ENCODE measurements at places on chromosomes 2 and 18.

DNA sequence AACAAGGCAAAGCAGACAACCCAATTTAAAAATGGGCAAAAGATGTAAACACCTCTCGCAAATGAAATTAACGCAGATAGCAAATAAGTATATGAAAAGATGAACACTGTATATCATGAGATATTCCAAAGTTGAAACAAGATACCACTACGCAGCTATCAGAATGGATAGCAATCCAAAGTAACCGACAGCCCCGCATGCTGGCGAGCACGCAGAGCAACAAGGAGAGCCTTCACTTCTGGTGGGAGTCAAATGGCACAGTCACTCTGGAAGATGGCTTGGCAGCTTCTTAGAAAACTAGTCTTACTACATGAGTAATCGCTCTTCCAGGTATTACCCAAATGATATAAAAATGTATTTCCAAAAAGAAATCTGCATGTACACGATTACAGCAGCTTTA is 1.4 kb downstream of the NDUFA10 start:
- DNase-seq = no peak

- DNase-seq = no peak
These were observed 288.6 kb downstream of the EN1 start for GRCh38 chr2:118558846-118559245.

- no peak for DNase-seq
These were observed 11.2 kb downstream of the CFAP210 start for GRCh38 chr2:169683054-169683424.

DNA sequence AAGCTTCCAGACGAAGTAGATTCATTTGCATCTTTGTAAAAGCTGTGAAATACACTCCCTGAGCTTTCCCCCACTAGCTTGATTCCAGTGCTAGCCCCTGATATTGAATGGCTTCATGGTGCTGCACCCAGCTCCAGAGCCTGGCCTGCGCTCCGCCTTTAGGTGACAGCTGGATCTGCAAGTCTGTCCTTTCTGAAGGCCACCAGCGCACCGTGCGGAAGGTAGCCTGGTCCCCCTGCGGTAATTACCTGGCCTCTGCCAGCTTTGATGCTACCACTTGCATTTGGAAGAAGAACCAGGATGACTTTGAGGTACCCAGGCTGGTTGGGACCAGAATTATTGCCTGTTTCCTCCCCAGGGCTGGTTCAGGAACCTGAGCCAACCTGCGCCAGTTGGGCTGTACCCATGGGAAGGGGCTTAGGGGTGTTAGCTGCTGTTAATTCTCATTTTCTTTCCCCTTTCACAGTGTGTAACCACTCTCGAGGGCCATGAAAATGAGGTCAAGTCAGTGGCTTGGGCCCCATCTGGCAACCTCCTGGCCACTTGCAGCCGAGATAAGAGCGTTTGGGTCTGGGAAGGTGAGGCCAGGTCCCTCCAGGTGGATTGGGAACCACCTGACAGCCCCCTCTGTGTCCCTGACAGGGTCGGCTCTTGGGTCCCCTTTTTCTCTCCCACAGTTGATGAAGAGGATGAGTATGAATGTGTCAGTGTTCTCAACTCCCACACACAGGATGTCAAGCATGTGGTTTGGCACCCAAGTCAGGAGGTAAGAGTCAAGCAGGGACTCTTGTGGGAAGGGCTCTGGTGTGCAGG is 1.3 kb downstream of the CIAO1 start:
- DNase-seq = peak; percentile 45

GRCh38 chr2:9897331-9897737 is 54.1 kb downstream of the TAF1B start:
- peak; percentile 18 for DNase-seq

- no peak for DNase-seq
These were observed 64.0 kb downstream of the MBP start for GRCh38 chr18:77068321-77069312.

DNA sequence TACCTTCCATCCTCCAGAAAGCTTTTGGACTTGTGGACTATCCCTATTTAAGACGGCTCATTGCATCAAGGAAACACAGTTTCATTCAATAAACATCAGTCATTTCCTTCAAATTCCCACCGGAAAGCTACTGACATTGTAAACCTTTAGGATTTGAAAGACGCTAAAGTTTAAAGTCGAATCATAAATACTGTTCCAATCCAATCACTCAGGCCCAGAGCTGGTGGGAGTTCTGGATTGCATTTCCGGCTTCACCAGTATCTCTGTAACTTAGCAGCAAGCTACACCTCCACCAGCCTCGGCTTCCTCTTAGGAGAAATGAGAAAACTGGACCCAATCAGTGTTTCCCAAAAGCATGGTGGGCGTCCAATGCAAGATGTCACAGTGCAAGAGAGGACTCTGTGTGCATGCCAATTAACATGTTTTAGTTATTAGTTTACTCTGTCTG is 1.6 kb downstream of the WDFY1 start:
- no peak for DNase-seq

- DNase-seq = no peak
These were observed 25.8 kb downstream of the GCKR start for GRCh38 chr2:27522400-27522945.
